ENCODE measurements at places on chromosomes 3 and 15.

DNA sequence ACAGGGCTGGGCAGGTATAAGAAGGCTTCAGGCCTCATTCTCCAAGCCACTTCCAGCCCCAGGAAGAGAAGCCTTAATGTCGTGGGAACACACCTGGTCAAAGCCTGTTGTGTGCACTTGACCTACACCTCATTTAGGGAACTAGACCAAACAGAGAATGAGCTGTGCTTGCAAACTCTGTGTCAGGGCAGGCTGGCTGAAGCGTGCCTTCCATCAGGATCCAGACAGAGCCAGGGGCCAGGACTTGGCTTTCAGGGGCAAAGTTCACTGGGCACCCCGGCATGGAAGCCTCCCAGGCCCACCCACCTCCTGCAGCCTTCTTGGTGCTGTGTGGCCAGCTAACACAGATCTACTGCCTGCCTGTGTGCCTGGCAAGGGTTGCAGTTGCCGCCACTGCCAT, 11.5 kb downstream of the RBPMS2 start:
- no peak for DNase-seq

GRCh38 chr3:44877333-44877732, 2.9 kb downstream of the TGM4 start:
- DNase-seq, result no peak

- DNase-seq, result no peak
These were observed 58.2 kb downstream of the IL16 start for GRCh38 chr15:81254916-81255290.

DNA sequence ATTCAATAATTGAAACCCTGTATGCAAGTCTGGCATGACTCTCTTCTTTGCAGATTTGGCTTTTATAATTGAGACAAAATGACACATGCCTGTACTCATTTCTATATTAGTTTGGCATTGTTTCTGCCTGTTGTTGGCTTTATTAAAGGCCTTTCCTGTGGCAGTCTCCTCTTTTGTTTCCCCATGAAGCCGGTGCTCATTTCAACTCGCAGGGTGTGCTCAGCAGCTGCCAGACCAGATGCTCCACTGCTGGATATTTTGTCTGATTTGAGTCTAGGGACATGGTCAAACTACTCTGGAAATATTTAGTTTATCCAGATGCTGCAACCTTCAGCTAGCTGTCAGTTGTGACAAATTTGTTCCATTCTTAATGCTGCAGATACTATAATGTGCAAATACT, 445.3 kb downstream of the NAALADL2 start:
- DNase-seq, result no peak

- no peak for DNase-seq
These were observed 72.5 kb downstream of the WWTR1 start for GRCh38 chr3:149585401-149585726.

DNA sequence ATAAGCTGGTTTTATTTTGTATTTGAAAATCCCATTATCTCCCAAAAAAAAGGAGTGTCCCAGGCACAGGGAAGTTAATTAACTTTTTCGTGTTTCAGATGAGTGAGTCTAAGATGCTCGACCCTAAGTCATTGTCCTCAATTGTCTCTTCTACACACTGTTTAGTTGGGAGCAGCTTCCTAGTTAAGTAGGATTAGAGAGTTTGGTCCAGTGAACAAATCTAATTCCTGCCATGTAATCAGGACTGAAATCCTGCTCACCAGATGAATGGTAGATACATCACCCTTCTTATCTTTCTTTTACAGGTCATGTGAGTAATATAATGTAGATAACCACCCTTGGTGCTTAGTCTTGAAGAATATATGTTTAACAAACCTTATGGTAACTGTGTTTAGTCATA, 228.9 kb upstream of the MANF start:
- DNase-seq, result no peak

DNA sequence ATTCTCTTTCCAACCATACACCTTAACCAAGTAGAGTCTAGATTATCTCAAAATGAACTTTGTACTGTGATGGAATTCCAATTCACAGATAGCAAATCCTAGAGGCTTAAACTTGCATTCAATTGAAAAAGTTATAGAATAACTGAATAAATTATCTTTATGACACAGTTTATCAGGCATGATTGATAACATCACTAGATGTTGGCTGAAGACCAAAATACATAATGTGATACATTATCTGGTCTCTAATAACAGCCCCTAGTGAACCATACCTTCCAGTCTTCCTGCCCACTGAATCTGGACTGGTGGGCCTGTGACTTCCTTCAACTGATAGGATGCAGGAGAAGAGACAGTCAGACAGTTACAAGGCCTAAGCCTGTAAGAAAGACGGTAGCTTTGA, 165.2 kb upstream of the CMC1 start:
- DNase-seq, result no peak

DNA sequence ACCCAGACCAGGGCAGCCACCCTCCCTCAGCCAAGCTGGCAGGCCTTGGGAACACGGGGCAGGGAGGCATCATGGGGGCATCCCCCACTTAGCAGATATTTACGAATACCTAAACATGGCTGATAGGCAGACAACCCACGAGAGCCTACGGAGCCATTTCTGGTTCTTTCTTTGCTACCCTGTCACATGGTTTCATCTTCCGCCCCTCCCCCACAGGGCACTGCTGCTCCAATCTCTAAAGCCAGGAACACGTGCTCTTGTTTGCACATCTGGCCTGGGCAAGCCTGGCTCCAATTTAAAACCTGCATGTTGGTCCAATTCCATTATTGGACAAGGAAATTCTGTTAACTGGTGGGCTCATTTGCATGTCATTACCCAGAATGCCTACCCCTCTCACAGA, 447.4 kb upstream of the NR2F2 start:
- DNase-seq, result no peak

DNA sequence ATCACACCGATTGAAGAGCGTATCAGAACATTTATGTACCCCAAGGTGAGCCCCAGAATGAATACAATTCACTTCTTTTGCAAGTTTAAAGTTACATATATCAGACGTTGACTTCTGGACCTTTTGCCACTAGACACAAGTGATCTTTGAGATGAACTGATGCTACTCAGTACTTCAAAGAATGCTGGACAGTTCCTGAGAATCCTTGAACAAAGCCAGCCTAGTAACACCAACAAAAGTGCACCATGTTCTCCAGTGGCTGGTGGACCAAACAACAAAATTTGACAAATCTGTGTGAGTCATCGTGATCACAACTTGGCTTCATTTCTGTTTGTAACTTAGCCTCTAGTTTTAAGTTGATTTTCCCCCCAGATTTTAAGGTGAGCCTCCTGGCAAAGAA, 355.7 kb downstream of the SOX2 start:
- no peak for DNase-seq

GRCh38 chr3:167928381-167928780, 167.3 kb downstream of the GOLIM4 start:
- no peak for DNase-seq

DNA sequence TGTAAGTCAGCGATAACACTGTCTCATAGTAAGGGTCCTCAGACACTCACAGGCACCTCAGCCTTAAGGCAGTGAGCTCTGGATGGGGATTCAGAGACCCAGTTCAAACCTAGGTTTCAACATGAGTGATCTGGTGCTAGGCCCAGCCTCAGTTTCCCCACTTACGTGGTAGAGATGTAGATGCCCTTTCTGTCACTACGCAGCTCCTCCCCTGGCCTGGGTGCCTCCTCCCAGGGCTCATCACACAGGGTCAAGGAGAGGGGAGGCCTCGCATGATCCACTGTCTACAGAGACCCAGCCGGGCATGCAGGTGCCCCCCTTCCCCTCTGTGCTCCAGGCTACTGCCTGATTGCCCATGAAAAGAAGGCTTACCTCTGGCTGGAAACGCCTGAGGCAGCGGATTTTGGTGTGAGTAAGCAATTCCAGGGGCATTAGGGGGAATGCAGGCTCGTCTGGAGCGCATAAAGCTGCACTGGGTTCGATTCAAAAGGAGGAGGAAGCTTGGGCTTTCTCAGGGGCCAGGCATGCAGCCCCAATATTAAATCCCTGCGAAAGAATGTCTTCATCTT, 69.8 kb upstream of the ANKRD34C start:
- DNase-seq, result no peak

- DNase-seq, result no peak
These were observed 8.3 kb downstream of the TRA2B start for GRCh38 chr3:185929192-185930151.

GRCh38 chr3:132539681-132540080, 57.4 kb upstream of the ACKR4 start:
- no peak for DNase-seq

DNA sequence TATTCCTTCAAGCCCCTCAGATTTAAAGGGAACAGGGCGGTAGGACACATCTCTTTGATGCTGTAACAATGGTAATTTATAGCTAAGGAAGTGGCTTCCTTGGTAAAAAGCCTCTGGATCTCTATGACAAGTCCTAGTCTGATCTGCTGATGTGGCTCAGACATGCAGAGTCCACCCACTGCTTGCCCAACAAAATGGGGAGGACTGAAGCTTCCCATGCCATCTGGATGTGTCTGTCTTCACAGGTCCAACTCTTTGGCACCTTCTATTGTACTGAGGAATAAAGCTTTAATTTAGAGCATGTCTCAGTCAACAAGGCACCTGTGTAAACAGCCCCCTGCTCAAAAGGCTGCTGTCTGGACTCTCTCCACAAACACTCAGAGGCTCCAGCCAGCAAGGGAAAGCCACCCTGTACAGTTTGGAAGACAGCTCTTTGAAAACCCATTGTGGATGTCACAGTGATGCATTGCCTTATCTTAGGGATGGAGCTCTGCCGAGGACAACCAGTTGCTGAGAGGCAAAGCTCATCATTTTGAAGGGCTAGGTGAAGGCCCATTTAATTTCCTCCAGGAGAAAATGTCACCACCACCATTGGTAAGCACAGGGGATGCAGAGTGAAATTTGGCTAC, 348.6 kb upstream of the GRM7 start:
- no peak for DNase-seq

Data from stimulated activated CD4-positive, alpha-beta T cell treated with anti-CD3 and anti-CD28 coated beads, Interleukin-2, amount 100 ng/mL, for 48 hours (primary cell).